ENCODE measurements at places on chromosomes 5 and 9.
A peak's percentile ranks its signal among the peaks of the same experiment; 100 is the strongest.

- no peak for DNase-seq
Observed at GRCh38 chr5:154449786-154450185, 4.0 kb downstream of the SAP30L start.

DNA sequence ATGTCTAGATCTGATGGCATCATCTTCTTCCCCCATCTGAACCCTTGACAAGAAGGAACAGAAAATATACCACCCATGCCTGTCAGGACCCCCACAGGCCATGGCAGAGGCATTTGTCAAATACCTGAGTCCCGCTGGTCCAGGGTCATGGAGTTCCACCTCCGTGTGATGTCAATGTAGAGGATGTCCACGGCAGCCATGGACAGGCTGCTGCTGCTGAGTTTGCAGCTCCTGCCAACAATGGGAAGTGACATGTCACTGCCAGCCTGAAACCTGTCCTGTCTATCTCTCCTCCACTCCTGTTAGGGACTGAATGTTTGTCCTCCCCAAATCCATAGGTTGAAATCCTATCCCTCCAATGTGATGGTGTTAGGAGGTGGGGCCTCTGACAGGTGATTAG lies 208.8 kb downstream of the DAB2IP start:
- no peak for DNase-seq

GRCh38 chr5:93163010-93163663 lies 417.9 kb downstream of the NR2F1-AS1 start:
- DNase-seq: no peak

GRCh38 chr5:93578813-93579691 lies 2.0 kb downstream of the NR2F1-AS1 start:
- no peak for DNase-seq

GRCh38 chr9:130243882-130244170 lies 21.7 kb upstream of the HMCN2 start:
- DNase-seq: no peak

DNA sequence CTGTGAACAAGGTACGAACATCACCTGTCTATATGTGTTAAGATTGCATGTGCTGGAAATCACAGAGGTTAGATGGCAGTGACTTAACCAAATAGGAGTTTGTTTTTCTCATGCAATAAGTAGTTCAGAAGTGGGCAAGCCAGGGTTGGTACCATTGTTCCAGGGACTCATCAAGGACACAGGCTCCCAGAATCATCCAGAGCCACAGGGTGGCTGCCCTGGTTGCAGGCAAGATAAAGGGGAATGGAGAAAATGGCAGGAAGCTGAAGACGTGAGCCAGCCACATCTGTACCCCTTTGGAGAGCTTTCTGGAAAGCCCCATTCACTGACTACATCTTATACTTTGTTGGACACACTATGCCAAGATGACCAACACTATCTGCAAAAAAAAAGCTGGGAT lies 126.0 kb upstream of the IL12B start:
- no peak for DNase-seq

- DNase-seq: peak; percentile 90
Observed at GRCh38 chr5:139708877-139709581, 60.9 kb downstream of the CXXC5 start.

GRCh38 chr5:134084570-134084969 lies 29.9 kb upstream of the TCF7 start:
- DNase-seq: no peak

DNA sequence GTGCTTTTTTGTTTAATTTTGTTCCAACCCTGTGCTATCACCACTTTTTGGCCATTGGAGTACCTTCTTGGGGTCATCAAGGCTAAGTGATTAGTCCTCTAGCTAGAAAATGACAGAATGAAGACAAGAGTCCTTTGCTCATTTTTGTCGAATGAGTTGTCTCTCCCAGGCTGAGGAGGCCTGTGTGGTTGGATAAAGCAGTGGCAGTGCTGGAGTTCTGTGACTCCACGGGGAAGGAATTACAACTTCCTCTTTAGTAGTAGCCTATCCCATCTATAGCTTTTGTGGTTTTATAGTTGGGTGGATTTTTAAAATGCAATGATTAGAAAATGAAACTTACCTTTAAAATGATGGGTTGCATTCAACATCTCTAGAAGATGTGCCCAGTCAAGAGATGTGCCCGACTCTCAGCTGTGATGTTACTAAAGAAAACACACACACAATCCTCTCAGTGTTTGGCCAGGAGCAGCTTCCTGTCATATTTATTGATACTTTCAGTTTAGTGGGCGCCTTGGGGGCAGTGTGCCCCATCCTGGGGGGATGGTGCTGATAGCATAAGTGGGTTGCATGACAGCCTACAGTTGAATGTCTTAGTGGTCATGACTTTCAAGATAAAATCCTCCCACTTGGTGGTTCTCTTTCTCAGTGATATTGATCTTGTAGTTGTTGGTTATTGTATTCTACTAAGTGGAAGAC lies 11.9 kb downstream of the OTULINL start:
- DNase-seq: no peak

- DNase-seq: no peak
Observed at GRCh38 chr9:16136451-16136850, 583.6 kb downstream of the CCDC171 start.

DNA sequence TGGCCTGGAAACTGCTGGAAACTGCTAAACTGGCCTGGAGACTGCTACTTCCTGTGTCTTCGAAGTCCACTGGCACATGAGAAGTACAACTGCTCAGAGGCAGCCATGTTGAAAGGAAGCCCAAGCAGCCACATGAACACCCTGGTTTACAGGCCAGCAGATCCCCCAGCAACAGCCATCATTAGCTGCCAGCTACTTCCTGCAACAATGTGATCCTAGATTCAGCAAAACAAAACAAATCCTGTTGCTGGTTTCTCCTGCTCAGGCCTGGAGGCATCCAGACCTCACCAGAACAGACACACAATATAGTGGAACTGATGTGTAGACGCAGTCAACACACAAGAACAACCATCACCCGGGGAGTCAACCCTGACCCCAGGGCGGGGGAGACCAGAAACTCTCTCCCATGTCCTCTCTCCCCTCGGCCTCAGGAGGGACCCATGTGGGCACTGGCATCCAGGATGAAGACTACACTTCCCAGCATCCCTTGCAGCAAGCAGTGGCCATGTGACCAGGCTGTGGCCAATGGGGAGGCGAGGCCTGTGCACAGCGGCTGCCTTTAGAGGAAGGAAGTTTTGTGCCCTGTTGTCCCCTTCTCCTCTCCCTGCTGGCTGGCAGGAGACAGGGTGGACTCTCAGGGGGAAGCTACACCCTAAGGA lies 9.2 kb upstream of the LCN15 start:
- DNase-seq: peak; percentile 63

DNA sequence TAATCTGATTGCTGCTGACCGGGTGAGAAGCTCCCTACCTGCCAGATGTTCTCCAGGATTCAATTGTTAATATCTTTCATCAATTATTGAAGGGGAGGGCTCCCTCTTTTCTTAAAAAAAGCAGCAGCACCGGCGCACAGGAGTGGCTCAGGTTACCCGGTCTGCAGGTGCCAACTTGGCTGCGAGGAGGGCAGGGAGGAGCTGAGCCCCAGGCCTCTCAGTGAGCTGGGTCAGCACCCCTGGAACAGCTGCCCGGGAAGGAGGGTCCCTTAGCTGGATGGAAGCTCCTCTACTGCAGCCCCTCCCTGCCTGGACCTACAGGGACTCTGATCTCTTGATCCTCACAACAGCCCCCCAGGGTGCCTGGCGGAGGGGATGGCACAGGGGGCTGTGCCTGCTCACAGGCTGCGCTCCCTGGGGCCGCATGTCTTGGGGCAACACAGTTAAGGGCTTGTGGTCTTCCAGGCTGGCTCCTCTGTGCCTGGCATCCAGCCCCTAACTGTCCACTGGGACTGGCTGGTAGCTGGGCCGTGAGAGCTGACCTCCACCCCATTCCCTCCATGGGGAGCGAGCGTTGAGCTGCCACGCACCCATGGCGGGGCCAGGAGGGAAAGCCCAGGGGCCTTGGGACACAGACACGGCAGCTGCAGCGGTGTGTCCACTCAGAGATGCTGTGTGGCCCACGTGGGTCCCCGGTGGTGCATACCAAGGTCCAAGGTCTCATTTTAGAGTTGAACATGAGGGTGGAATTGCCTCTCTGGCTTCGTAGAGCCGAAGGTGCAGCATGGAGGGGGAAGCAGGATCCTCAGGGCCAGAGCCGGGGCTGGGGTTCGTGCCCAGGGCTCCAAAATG lies 28.6 kb upstream of the TMEM250 start:
- DNase-seq: peak; percentile 10

- DNase-seq: no peak
Observed at GRCh38 chr9:116395699-116396037, 242.1 kb downstream of the PAPPA start.

GRCh38 chr5:59158165-59158564 lies 575.3 kb downstream of the RAB3C start:
- DNase-seq: no peak

DNA sequence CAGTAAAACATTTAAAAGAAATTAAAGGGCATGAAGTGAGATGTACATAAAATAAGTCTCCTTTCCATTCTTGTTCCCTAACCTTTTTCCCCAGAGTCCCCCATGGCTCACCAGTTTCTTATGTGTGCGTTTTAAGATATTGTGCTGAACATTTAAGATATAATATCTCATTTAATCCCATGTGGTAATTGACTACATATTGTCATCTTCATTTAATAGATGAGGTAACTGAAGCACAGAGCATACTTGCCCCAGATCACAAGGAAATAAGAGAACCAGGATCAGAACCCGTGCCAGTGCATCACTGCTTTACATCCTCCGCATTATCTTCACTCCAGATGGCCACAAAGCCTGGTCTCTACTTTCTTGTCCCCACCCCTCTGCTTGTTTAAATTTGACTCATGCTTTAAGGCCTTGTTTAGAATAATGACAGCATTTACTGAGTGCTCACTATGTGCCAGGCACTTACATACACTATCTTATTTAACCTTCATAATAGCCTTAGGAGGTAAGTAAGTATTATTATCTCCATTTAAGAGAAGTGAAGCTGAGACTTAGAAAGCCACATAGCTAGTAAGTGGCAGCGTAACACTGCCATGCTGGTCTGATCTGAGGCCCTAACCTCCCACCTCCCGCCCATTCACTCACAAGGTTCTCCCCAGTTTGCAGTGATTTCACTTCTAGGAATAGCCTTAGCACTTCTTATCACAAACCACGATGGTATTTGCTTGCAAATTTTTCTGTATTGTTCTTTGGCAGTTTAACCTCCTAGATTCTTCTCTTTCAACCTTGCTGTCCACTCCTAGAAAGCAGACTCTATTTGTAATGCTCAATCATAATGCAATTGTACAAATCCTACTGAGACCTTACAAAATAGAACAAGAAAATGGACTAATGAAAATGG lies 78.4 kb upstream of the IL6ST start:
- DNase-seq: no peak

DNA sequence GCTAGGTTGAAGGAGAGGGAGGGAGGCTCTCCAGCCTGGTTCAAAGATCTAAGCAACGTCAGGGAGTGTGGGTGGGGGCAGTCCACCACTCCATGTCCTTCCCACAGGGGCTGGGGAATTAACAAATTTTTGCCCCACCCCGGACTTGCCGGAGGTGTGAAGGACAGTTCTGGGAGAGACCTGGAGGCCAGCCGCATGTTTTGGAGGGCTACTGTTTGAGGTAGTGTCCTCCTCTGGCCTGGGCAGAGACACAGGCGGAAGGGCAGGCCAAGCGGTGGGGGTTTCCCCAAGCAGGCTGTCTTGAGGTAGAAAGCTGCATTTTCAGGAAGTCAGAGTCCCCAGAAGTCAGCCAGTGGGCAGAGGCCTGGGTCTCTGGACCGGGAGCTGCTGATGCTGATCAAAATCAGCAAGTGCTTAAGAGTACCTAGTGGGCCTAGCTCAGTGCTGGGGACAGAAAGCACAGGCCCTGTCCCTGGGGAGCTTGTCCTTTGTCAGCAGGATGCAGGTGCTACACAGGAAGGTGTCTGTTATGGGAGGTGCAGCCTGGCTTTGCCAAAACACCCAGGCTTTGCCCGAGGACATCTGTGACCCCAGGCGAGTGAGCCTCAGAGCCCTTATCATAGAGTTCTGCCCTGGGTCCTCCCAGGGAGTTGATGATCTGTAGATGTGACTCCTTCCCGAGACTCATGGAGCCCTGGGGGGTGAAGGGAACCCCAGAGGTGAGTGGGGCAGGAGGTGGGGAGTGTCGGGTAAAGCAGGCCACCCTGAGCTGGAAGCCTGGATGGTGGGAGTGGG lies 18.5 kb downstream of the JADE2 start:
- DNase-seq: no peak

DNA sequence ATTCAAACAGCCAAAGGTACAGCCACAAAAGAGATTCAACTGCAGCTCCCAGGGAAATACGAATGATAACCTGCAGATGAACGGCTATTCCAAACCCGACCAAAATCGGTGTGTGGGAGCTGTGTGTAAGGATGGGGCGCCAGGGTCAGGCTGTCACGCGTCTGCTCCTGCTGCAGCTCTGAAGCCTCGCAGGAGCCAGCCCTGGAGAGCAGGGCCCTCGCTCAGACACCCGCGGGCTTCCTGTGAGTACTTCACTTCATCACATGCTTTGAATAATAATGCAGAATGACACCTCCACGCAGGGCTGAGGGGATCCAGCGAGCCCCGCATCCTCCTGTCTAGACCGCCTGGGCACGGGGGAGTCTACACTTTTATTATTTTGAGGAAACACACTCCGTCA lies 307.5 kb upstream of the IRX2 start:
- DNase-seq: no peak

- no peak for DNase-seq
Observed at GRCh38 chr5:14914623-14915260, 43.2 kb upstream of the ANKH start.

GRCh38 chr5:137315109-137315508 lies 184.0 kb downstream of the SPOCK1 start:
- DNase-seq: no peak

DNA sequence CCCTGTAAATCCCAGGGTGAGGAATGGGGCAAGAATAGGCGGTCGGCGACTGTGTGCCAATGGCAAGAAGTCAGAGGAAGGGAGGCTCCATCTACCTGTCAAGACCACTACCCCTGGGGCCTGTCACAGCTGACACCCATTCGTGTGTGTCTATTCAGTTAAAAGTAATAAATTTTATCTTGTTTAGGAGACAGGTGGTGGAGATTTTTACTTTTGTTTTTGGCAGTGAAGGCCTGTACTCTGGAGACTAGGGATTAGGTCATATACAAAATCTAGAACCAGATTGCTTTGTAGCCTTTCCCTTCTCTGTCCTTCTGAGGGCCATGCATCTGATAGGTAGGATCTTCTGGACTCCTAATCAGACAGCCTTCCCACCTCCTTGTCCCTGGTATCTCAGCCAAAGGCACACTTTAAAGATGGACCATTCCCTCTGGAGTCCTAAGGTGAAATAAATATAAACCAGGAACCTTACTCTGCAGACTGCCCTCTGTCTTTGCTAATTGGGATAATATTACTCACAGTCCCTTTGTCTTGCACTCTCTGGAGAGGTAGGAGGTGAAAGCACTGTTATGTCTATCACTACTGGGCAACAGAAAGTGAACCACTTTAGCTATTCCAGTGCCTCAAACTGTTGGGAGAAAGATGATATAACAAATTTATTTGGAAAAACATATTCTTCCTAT lies 213.2 kb upstream of the ACTBL2 start:
- no peak for DNase-seq

- DNase-seq: peak; percentile 52
Observed at GRCh38 chr9:130446101-130446861, 1.5 kb downstream of the ASS1 start.

GRCh38 chr9:77707383-77708063 lies 59.4 kb upstream of the GNA14 start:
- DNase-seq: no peak

GRCh38 chr5:179343719-179344430 lies 1.4 kb downstream of the ADAMTS2 start:
- peak; percentile 90 for DNase-seq

- DNase-seq: no peak
Observed at GRCh38 chr9:127463911-127464310, 12.6 kb downstream of the LRSAM1 start.

Measured in WTC11 (cell line).